ENCODE measurements at places on chromosomes 1 and 21.

DNA sequence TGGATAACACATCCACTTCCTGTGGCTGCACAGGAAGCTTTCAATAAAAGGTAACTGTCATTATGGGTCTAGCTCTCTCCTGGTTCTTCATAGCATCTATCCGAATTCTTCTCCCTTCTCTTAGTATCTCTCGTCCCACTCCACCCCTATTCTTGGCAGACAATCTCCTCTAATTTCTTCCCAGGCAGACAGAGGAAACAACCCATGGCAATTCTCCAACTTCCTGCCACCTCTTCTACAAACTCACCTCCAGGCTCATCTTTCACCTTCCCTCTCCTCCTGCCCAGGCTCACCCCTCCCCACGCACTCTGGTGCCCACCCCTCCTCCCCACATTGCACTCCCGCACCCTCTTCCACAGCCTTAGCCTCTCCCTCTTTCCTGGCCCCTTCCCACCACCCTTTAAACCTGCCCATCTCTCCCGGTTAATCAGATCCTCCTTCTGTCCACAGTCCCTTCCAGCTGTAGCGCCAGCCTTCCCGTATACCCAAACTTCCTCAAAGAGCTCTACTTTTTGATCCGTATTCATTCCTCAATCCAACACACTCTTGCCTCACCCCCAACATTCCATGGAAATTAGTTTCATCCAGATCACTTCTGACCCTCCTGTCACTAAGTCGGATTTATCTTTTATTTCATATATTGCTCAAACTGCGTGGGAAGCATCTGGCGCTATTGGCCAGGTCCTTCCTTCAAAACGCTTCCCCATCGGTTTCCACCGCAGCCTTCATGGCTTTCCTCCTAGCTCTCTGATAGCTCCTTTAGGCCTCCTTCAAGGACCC, 25.9 kb downstream of the SHISA4 start:
- DNase-seq: no peak

DNA sequence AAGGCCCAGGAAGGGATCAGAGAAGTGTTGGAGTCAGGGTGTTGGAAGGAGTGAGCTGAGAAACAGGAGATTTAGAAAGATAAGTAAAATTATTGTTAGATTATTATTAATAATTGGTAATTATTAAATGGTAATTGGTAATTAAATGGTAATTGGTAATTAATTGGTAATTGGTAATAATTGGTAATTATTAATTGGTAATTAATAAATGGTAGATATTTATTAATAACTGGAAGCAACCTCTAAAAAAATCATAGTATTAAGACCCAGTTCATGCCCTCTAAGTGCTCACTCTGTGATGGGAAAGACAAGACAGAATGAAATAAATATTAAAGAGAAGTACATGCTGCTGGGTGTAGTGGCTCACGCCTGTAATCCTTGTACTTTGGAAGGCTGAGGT, 13.8 kb upstream of the EPS15 start:
- no peak for DNase-seq

DNA sequence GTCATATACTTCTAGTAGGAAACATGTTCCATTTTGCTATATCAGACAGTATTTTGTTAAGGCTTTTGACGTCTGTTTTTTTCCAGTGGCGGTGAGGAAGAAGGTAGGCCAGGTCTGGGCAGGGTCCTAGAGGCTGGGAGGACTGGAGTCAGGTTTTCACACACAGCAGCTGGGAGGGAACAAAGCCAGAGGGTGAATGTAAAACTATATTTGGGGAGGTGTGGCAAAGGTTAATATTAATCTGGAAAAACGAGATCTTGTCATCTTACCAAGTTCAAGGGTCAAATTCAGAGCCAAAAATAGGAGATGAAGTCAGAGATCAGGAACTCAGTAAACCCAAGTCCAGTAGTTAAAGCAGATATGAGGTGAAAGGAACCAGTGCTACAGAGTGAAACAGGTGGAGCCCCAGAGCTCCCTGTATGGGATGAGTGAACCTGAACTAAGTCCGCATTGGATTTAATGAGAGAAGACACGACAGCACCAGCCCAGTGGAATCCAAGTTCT, 10.7 kb upstream of the OTUD7B start:
- DNase-seq: no peak

DNA sequence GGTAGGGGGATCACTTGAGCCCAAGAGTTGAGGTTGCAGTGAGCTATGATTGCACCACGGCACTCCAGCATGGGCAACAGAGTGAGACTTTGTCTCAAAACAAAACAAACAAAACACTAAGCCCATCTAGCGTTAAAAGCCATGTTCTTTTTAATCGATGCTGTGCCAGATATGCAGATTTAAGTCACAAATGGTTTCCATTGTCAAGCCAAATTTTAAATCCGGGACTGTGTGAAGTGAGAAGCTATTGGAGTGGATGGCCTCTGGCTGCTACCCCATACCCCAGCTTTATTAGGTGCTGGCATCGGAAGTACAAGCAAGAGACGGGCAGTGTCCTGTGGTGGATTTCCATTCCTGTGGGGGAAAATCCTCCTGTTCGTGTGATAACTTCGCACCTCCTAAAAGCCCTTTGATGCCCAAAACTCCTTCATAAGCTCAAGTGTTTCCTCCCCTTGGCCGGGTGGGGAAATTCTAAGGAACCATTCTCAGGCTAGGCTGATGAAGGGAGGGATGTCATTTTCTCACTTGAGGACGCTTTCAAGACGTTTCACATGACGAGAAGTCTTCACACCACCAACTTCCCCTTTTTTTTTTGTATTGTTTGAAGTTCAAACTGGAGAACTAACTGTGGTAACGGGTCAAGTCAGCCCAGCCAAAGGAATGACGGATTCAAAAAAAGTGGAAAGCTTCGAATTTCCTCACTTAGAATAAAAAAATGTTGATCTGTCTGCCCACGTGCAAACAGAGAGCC, 140.8 kb downstream of the KAZN start:
- no peak for DNase-seq
